Tibial nerve (tissue), 4 donors: ENCODE measurements at places on chromosomes 2 and 18. TPM values are rescaled to one million over a fixed set of nuclear protein-coding genes. Genes with fewer than 3 reads are reported as not detected.

SP100 gene
- 122 TPM for total RNA-seq

- H3K4me3 ChIP-seq: no peak overlapping the region
- no peaks in the 10 kb centered on the region for H3K36me3 ChIP-seq
- H3K27ac ChIP-seq: no peak overlapping the region
- no peaks in the 10 kb centered on the region for H3K4me1 ChIP-seq
These were observed 152.9 kb downstream of the FAM124B start for GRCh38 chr2:224248944-224249371.

DNA sequence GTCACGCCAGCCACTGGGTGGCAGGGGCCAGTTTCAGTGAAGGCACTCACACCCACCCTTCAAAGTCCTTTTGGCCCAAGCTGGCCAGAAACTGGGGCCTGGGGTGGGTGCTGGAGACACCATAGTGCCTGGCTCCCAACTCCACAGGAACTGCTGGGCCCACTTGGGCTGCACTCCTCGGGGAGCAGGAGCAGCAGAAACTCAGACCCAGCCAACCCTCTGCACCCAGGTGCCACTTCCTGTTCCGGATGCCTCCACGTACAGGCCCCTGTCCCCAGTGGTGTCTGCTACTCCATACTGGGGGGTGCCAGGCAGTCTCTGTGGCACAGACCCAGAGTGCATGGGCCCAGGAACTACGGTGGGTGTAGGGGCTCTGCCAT is 42.5 kb upstream of the ZNF519 start:
- H3K4me1 ChIP-seq: no peaks in the 10 kb centered on the region
- no peak overlapping the region for H3K27ac ChIP-seq

- no peaks in the 10 kb centered on the region for H3K36me3 ChIP-seq
- no peak for DNase-seq
- H3K4me1 ChIP-seq: peaks cover 62% of the 10 kb centered on the region
- peak overlapping the region; percentile 26 for H3K4me3 ChIP-seq
- H3K27me3 ChIP-seq: no peaks in the 10 kb centered on the region
These were observed 38.4 kb downstream of the EPAS1 start for GRCh38 chr2:46335391-46336282.

GRCh38 chr2:151071382-151071781 is 190.3 kb downstream of the RBM43 start:
- no peaks in the 10 kb centered on the region for H3K27me3 ChIP-seq
- no peak overlapping the region for H3K4me3 ChIP-seq
- no peak for DNase-seq
- H3K4me1 ChIP-seq: no peaks in the 10 kb centered on the region
- H3K27ac ChIP-seq: no peak overlapping the region
- no peaks in the 10 kb centered on the region for H3K36me3 ChIP-seq

GRCh38 chr2:129904532-129905446 is 74.7 kb upstream of the RAB6C start:
- H3K4me3 ChIP-seq: no peak overlapping the region
- no peak for DNase-seq
- no peaks in the 10 kb centered on the region for H3K27me3 ChIP-seq
- H3K27ac ChIP-seq: no peak overlapping the region
- no peaks in the 10 kb centered on the region for H3K36me3 ChIP-seq
- no peaks in the 10 kb centered on the region for H3K4me1 ChIP-seq
